ENCODE measurements at places on chromosomes 6 and 20.

DNA sequence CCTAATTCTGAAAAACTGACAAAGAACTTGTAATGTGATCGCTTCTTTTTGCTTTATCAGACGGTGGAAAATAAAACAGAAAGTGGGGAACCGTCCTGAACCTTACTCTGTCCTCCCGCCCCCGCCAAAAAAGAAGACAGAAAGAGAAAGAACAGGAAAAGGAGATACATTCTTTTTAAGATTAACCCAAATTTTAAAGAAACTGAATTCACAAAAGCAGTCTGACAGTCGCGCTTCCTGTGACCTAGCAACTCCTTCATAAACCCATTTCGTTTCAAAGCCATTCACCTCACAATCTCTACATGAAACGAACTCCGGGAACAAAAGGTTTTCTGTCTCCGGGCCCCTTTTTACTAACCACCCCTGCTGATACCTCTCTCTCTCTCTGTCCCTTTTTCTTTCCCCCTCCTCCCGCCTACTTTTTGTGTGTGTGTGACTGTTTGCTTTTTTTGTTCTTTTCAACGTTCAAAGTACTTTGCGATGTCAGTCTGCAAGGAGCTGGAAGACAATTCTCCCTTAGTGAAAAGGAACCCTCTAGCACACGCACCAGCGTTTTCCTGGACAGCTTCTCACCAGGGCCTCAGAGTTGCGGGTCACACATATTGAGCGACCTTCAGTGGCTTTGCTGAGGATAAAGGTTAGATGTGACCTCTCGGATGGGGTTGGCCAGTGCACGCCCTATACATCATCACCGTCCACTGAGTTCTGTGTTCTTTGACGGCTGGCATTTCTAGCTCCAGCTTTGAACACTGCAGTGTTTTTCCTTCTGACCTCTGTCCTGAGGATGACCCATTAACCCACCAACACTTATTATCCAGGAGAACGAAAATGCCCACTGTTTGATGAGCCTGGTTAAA, 530 bp upstream of the NEDD9 start:
- no peak for DNase-seq

DNA sequence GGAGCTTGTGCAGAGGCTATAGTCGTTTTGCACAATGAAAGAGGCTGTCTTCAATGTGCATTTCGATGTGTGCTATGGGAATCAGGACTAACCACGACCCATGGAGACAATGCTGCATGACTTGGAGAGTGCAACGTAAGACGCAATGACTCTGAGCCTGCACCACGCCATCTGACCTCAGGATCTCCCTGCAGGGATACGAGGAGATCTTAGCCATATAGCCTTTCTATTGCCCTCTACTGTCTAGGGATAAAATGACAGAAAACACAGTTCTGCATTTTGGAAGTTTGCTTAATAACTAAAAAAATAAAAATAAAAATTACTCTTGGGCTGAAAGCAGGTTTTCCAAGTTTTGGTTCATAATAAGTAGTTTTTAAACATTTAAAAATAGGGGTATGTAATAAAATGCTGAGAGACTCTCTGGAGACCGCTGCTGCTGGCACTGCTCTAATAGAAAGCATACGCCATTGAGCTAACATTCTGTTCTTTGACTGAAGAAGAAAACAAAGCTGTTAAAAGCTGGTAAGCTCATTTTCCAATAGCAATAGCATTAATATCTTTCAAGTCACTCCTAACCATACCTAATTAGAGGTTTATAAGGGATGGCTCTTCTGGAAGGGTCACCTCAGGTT, 87.2 kb downstream of the PDE7B start:
- no peak for DNase-seq

DNA sequence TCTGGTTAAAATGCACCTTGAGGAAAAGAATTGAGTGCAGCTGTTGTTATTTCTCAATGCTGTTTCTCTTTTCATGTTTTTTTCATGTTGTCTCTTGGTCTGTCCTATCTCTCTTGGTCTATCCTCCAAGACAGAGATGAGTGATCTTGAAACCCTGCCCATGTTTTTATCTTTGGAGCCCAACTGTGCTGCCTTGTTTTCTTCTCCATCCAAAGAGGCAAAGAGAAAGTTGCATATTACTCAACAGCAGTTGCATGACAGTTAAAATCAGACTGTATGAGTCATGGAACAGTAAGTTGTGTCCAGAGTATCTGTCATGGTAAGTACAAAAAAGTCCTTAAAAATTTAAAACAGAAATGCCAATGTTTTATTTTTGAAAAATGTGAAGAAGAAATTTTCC, 26.2 kb downstream of the BCAS1 start:
- DNase-seq: no peak

- DNase-seq: no peak
These were observed 26.4 kb downstream of the EPB41L2 start for GRCh38 chr6:131036601-131037000.

GRCh38 chr20:56925082-56925830, 296.1 kb downstream of the TFAP2C start:
- no peak for DNase-seq

- DNase-seq: no peak
These were observed 51.9 kb downstream of the ILRUN start for GRCh38 chr6:34644716-34645115.

DNA sequence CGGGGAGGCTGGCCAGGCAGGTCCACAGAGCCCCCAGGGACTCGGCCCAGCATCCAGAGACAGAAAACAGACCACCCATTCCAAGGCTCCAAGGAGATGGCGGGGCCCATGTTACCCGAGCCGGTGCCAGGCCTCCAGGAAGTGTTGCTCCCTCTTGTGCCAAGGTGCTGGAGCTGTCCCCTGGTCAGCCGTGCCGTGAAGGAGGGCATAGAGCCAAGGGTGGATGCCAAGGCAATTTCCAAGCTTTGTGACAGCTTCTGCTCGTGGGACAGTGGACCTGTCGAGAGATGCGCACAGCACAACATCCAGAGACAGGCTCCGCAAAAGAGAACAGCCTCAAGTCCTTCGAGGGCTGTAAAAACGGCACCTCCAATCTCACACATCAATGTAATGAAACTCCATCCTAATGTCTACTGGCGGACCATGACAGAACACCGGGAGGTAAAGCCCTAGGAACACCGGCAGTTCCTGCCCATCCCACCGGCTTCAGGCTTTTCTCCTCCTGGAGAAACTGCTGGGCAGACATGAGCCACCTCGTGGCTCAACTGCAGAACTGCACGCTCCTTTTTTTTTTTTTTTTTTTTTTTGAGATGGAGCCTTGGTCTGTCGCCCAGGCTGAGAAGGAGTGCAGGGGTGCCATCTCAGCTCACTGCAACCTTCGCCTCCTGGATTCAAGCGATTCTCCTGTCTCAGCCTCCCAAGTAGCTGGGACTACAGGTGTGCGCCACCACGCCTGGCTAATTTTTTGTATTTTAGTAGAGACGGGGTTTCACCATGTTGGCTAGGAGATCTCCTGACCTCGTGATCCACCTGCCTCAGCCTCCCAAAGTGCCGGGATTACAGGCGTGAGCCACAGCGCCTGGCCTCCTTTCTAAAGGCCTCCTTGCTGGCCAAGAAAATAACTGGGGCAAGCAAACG, 30.9 kb upstream of the AVP start:
- no peak for DNase-seq

GRCh38 chr6:35297601-35298481, at the start of gene DEF6:
TSS of gene DEF6 (plus strand) at chr6:35297818. CDS start at chr6:35297857, 39 bp downstream.
- peak; percentile 80 for DNase-seq

GRCh38 chr6:138349891-138350290, 27.8 kb upstream of the SMIM28 start:
- no peak for DNase-seq

DNA sequence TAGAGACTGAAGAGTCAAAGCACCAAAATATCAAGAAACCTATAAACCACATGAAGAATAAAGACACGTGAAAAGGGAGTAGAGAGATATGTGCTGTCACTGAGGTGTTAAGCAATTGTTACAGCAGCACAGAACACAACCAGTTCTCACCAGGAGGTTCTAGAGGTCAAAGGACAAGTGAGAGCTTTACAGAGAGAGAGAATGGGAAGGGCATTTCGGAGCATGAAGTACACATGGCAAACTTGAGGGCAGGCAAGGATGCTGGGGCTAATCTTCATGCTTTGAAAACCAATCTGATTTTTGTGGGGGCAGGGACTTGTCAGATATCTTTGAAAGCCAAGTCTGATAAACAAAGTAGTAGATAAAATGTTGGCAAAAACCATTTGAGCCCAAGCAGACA, 142.3 kb upstream of the NRSN1 start:
- no peak for DNase-seq

DNA sequence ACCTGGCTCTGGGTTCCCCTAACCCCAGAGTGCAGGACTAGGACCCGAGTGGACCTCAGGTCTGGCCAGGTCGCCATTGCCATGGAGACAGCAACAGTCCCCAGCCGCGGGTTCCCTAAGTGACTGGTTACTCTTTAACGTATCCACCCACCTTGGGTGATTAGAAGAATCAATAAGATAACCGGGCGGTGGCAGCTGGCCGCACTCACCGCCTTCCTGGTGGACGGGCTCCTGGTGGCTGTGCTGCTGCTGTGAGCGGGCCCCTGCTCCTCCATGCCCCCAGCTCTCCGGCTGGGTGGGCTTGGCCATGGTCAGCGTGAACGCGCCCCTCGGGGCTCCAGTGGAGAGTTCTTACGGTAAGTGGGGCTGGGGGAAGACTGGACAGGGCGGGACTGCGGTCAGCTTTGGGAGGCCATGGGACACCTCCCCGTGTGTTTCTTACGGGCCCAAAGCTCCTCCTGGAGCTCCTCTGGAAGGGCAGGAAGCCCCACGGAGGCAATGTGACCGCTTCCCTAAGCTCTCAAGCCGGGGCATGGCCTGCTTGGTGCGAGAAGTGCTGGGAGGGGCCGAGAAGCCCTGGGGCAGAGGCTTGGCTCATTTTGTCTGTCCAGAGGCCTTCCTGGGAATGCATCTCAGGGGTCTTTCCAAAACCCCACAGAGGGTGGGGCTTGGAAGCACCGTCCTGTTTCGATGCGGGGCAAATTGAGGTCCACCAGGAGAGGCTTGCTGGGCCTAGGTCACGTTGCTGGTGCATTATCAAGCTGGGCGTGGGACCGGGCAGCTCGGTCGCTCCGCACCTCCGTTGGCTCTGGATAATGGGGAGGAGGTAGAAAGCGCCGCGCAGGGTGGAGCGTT, at the start of gene HNF4A:
HNF4A (plus strand) TSS at position 202 of the 855 bp plus-strand sequence; CDS start at position 308, 106 bp downstream.
- no peak for DNase-seq

DNA sequence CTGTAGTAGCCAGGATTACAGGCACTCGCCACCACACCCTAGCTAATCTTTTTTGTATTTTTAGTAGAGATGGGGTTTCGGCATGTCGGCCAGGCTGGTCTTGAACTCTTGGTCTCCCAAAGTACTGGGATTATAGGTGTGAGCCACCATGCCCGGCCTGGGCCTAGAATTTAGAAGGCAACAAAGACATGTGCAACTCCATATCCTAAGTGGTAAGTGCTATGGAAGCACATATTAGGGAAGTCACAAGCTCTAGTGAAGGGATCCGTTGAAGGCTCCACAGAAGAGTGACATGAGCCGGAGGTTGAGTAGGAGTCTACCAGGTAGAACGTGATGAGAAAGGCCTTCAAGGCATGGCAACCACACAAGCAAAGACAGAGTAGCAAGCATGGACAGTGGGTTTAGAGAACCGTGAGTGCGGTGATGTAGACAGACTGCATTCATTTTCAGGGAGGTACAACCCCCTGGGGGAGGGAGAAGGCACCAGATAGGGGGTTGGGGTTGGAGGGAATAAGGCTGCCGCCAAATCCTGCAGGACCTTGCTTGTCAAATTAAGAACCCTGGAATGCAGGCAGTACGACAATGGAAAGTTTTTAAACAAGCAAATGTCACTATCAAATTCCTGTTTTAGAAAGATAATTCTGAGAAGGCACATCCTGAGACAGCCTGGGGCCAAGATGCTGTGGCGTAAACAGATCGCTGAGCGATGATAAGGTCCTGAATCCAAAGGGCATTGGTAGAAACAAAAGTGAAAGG, 50.2 kb downstream of the ARHGAP18 start:
- DNase-seq: no peak

DNA sequence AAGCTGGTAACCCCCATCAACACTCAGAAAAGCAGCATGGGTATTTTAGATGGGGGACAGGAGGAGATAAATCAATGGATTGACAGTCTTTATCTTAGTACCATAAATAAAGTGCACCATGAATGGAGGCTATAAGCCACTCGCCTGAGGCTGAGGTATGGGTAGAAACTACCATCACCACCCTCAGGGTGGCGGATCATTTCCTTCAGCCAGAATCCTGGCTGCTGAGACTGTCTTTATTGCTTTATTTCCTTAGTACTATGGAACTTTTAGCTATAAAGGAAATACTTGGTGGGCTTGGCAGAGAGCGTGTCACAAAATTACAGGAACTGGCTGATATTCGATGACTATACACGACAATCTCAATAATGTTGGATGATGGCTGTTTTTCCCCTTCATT, 52.2 kb downstream of the STK38 start:
- no peak for DNase-seq

GRCh38 chr20:57851025-57851682, 141.3 kb upstream of the PMEPA1 start:
- no peak for DNase-seq

GRCh38 chr20:4835244-4836177, 113.8 kb downstream of the PRND start:
- DNase-seq: no peak

- no peak for DNase-seq
These were observed 7.0 kb upstream of the NKAIN4 start for GRCh38 chr20:63261060-63261794.

- DNase-seq: peak; percentile 9
These were observed 11.8 kb upstream of the GSTA1 start for GRCh38 chr6:52815167-52816092.

- DNase-seq: no peak
These were observed 37.2 kb upstream of the CALHM6 start for GRCh38 chr6:116424001-116424400.

DNA sequence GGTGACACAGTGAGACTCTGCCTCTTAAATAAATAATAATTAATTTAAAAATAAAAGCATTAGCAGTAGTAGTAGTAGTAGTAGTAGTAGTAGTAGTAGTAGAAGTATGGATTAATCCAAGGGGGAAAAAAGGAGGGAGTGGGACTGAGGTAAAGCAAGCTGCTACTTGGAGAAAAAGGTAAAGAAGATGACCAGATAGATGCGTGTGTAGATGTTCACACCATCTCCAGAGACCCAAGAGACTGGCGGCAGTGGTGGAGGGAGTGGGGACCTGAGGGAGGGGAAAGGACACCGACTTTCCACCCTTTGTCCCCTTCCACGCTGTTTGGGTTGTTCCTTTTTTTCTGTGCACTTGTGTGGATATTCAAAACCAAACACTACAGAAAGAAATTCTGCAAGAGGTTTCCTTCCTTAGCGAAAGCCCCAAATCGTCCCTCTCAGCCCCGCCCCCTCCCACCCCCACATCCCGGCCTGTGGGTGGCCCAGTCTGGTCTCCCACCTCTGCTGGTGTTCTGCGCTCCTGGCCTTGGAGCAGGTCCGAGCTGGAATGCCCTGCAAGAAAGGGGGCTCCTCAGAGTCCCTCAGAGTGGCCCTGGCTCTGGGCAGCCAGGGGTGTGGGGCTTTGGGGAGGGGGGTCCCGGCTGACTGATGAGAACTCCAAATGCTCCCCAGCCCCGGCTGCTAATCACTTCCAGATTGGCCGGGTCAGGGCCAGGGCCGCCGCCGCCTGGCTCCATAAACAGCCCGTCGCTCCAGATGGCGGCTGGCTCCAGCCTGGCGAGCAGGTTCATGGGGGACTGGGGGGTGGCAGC, 60.2 kb downstream of the UBE2V1 start:
- no peak for DNase-seq

GRCh38 chr6:23021487-23021886, 452.1 kb downstream of the HDGFL1 start:
- no peak for DNase-seq

All from stimulated activated CD8-positive, alpha-beta memory T cell treated with anti-CD3 and anti-CD28 coated beads, Interleukin-12 subunit alpha, Interleukin-12 subunit beta, amount 100 ng/mL, for 1 hour (primary cell).